Inflammatory macrophage treated with lipopolysaccharide for 1 hour (primary cell): ENCODE measurements at places on chromosomes 5 and 9.
A peak's percentile ranks its signal among the peaks of the same experiment; 100 is the strongest.

GRCh38 chr5:157284458-157285212, 18.7 kb downstream of the CYFIP2 start:
- DNase-seq, result no peak

GRCh38 chr9:122797316-122798063, 2.4 kb upstream of the OR1K1 start:
- no peak for DNase-seq

GRCh38 chr5:3622961-3623360, 27.3 kb downstream of the IRX1 start:
- no peak for DNase-seq

DNA sequence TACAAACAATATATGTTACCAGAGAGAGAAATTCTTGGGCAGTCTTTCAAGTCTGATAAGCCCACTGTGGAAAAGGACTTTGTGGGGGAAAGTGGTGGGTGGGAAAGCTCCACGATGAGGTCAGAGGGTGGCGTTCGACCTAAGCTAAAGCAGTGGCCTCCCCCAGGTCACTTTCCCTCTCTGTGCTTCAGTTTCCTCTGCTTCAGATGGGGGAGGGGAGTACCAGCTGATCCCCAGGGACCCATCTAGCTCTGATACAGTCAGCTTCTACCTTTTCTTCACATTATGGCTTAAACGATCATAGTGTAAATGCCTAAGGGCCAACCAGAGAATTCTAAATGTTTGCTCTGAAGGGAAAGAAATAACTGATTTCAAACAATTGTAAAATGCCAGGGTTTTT, 36.6 kb upstream of the ARSB start:
- no peak for DNase-seq

GRCh38 chr5:89128092-89128491, 245.1 kb upstream of the MEF2C start:
- peak; percentile 80 for DNase-seq

DNA sequence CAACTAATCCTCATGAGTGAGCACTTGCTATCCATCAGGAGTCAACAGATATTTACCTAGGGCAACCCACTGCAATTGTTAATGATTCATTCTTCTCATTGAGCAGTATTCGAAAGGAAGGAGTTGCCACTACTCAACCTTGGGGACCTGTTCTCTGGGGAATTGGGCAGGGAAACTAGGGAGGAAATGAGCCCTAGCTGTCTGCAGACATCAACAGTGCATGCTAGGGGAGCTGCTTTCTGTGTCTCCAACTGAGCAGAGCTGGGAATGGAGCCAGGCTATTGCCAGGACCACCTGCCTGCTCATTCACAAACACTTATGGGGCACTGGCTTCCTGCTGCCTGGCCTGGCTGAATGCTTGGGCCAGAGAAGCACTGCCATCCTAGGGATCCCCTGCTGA, 183.4 kb downstream of the TMEM38B start:
- no peak for DNase-seq

- DNase-seq, result no peak
Observed at GRCh38 chr9:12739014-12739652, 35.7 kb upstream of the LURAP1L start.

DNA sequence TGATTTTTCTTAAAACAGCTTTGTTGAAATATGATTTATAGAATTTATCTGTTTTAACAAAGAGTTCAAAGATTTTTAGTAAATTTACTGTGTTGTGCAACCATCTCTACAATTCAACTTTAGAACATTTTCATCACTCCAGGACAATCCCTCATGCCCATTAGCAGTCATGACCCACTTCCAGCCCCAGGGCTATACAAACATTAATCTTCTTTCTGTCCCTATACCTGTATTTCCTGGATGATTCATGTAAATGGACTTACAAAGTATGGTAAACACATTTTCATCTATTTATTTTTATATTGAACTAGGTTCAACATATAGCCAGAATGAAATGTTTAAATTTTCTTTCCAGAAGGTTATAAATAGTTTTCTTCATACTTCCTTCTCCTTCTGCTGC, 127.8 kb upstream of the CCDC180 start:
- DNase-seq, result no peak

- DNase-seq, result peak; percentile 84
Observed at GRCh38 chr9:72856972-72857623, 95.8 kb downstream of the ALDH1A1 start.

DNA sequence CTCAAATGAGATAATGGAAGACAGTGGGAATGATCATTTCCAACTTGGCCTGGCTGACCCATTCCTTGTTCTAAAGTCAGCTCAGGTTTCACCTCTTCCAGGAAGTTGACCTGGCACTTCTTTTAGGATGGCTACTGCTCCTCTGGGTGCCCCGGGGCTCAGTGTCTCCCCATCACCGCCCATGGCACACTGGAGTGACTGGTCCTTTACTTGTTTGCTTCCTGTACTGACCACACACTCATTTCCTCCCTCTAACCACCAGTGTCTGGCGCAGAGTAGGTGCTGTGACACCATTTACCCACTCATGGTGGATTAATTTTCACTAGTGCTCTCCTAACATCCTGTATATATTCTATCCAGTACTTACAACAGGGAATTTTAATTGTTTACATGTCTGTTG, 183.5 kb downstream of the CDK5RAP2 start:
- no peak for DNase-seq

DNA sequence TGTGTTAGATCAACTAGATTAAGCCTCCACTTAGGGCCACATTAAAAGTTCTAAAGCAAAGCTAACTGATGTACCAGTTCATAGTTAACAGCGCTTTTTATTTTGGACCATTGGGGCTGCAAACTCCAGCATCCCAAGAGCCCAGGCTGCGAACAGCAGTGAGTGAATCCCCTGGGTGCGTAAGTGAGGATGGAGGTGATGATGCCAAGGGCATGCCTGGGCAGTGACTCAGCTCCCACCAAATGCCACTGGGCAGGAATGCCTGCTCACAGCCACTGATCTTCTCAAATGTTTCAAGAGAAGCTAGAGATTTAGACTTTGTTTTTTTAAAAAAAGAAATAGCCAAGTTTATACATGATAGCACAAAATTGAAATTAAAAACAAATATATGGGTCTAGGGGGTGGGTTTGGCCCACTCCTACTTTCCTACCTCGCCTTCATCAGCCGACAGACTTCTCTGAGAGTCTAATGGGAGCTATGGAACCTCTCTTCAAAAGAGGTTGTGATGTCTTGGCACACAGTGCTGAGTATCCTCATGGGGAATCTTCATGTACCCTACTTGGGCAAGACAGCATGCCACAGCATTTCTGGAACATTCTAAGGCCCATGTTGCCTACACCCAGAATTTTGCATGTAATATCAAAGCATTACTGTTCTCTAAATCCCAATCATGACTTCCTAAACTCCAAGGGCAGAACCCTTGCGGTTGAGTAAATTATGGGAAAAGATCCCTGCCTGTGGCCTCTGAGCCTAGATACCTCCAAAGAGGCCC, 398.1 kb downstream of the EBF1 start:
- no peak for DNase-seq

- no peak for DNase-seq
Observed at GRCh38 chr9:74036549-74037231, 460.4 kb upstream of the RORB start.

DNA sequence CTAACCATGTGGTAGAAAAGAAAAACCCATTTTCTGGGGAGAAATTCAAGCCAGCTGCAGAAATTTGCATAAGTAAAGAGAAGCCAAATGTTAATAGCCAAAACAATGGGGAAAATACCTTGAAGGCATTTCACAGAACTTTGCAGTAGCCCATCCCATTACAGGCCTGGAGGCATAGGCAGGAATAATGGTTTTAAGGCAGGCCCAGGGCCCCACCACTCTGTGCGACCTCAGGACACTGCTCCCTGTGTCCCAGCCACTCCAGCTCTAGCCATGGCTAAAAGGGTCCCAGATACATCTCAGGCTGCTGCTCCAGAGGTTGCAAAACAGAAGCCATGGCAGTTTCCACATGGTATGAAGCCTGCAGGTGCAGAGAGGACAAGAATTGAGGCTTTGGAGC, 253.3 kb downstream of the CTNND2 start:
- DNase-seq, result no peak

DNA sequence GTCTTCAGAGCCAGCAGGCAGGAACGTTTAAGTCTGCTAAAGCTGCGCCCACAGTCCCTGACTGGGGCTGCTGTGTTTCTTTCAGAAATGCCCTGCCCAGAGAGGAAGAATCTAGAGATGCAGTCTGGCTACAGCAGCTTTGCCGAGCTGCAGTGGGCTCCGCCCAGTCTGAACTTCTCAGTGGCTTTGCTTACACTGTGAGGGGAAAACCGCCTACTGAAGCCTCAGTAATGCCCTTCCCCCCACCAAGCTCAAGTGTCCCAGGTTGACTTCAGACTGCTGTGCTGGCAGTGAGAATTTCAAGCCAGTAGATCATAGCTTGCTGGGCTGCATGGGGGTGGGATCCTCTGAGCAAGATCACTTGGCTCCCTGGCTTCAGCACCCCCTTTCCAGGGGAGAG, 78.4 kb downstream of the SREK1 start:
- DNase-seq, result no peak

DNA sequence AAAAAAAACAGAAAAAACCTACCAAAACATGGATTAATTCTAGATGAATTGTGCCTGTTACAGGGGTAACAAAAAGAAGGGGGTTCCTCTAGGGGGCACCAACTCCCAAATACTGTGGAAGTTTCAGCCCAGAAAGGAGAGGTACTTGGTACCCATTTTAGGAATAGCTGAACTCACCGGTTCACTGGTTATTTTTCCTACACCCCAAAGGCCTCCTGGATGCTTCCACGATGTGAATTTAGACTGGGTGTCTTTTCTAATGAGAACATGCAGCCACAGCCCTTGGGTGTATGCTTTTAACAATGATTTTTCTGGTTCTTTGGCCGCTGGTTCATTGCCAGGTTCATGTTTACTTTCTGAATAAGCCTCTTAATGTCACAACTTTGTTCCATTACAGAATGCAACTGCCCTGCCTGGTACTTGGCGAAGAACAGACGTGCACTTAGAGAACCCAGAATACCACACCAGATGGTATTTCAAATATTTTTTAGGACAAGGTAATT, 46.7 kb downstream of the GARNL3 start:
- DNase-seq, result peak; percentile 20

DNA sequence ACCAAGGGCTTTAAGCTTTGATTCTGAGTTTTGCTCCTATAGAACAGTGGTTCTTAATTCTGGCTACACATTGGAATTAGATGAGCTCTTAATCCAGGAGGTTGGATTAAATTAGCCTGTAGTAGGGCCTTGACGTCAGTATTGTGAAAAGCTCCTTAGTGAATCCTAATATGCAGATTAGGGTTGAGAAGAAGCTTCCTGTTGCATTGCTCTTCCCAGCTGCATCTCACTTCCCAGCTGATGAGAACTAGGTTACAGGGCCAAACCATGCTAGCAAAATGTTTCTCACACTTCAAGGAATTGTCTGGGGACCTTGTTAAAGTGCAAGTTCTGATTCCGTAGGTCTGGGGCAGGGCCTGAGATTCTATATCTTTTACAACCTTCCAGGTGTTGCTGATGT, 300.0 kb downstream of the ZSWIM6 start:
- DNase-seq, result no peak

GRCh38 chr9:77817590-77818311, 169.6 kb upstream of the GNA14 start:
- DNase-seq, result no peak

GRCh38 chr9:21746550-21746949, 55.9 kb upstream of the MTAP start:
- no peak for DNase-seq

- DNase-seq, result no peak
Observed at GRCh38 chr5:147474140-147474539, 35.7 kb downstream of the DPYSL3 start.

GRCh38 chr9:7216004-7216841, 458.4 kb downstream of the KDM4C start:
- DNase-seq, result peak; percentile 64

DNA sequence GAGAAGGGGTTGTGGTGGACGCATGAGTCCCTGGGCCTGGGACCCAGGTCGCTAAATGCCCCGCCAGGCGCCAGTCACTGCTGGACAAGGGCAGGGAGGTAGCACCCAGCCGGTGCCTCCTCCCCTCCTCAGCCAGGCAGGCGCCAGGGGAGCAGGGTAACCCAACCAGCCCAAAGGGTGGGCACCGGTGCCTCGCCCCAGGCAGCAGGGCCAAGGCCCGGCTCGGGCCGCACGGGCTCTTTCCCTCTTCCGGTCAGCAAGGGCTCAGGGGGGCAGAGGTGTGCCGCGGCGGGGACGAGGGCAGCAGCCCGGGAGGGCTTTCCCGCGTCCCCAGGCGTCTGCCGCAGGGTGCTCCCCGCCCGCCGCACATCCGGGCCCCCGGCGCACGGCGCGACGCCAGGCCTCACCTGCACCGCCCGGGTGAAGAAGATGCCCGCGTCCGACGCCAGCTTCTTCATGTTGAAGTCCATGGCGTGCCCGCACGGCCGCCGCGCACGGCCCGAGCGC, 393 bp downstream of the SH3GLB2 start:
- no peak for DNase-seq

GRCh38 chr5:154221371-154221896, 30.9 kb downstream of the GALNT10 start:
- peak; percentile 22 for DNase-seq

DNA sequence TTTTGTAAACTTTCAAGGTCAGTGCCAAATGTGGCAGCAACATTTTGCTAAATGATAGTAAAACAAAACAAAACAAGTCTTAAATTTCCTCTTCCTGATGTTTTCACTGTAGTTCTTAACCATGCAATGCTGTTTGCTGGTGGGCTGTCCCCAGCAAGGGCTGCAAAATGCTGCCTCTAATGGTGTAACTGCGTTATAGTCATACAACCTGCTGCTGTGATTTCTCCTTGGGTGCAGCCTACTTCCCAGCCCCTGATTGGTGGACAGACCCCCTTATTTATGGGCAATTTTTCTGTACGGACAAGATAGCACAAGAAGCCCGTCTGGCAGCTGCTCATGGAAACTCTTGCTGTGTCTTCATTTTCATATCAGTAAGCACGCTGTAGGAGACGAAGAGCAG, 26.6 kb upstream of the PIP5K1B start:
- DNase-seq, result no peak
